Bronchial epithelial cell (primary cell): ENCODE measurements at places on chromosomes 6 and 20.

DNA sequence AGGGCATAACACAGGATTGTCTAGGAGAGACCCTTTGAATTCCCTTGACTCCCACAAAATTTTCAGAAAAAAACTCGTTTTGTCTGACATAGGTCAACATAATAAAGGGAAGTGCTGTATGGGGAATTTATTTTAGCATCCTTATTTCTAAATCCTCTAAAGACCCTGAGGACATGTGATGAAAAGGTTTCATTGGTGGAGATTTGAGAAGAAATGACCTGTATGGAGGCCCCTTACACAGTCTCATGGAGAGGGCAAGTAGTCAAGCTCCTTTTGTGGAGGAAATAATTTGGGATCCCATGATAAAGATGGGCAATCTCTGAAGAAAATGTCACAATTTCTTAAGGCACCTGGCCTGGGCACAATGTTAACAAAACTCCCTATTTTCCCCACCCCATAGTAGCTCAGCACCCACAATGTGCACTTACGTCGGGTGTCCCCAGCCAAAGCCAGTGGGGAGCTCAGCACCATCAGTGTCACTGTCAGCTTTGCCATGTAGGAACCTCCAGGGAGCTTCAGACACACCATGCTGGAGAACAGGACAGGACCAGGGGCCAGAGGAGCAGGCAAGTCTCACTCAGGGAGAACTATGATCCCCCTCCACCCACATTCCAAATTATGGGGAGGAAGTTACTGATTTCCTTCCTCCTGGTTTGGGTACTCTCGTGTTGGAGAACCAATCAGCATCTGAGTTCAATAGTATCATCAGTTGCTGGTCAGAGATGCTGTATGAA, at the start of gene HLA-DRB5:
HLA-DRB5 (minus strand) TSS at position 591 of the 734 bp plus-strand sequence; CDS start at position 528, 63 bp downstream.
- peak; percentile 26 for DNase-seq

DNA sequence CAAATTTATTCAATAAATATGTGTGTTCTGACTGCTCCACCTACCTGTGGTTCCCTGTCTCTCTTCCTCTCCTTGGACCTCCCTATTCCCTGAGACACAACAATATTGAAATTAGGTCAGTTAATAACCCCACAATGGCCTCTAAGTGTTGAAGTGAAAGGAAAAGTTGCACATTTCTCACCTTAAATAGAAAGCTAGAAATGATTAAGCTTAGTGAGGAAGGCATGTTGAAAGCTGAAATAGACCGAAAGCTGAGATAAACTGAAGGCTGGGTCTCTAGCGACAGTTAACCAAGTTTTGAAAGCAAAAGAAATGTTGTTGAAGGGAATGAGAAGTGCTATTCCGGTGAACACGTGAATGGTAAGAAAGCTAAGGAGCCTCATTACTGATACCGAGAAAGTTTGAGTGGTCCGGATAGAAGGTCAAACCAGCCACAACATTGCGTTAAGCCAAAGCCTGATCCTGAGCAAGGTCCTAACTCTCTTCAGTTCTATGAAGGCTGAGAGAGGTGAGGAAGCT, 34.1 kb downstream of the UST start:
- no peak for DNase-seq

DNA sequence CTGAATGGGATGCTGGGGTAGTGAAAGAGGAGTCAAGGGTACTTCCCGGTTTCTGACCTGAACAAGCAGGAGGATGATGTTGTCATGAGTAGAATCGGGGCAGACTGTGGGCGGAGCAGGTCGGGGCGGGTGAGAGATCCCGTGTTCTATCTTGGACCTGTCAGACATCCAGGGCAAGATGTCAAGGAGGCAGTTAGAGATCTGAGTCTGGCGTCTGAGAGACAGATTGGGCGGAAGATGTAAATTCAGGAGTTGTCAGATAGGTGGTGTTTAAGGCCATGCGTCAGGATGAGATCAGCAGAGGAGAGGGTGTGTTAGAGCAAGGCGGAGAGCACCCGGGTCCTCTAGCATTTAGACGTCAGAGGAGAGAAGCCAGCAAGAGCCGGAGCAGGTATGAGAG, 115.5 kb downstream of the DLGAP4 start:
- no peak for DNase-seq

- DNase-seq = no peak
Observed at GRCh38 chr6:119171864-119172588, 93.6 kb upstream of the FAM184A start.

DNA sequence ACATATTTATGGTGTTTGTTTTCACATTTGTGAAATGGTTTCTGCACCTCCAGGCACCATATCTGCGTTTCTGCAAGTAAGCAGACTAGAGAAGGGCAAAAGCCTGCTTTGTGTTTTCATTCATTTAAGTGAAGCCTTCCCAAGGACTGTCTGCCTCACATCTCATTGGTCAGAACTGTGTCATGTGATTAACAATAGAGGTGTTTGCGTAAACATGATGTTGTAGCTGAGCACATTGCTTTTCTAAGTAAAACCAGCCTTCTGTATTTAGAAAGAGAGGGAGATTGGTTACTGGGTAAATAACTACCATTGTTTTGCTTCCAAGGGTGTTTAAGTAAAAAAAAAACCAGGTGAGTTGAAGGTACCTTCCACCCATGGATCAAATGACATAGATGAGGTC, 39.7 kb downstream of the SH3BGRL2 start:
- peak; percentile 29 for DNase-seq

DNA sequence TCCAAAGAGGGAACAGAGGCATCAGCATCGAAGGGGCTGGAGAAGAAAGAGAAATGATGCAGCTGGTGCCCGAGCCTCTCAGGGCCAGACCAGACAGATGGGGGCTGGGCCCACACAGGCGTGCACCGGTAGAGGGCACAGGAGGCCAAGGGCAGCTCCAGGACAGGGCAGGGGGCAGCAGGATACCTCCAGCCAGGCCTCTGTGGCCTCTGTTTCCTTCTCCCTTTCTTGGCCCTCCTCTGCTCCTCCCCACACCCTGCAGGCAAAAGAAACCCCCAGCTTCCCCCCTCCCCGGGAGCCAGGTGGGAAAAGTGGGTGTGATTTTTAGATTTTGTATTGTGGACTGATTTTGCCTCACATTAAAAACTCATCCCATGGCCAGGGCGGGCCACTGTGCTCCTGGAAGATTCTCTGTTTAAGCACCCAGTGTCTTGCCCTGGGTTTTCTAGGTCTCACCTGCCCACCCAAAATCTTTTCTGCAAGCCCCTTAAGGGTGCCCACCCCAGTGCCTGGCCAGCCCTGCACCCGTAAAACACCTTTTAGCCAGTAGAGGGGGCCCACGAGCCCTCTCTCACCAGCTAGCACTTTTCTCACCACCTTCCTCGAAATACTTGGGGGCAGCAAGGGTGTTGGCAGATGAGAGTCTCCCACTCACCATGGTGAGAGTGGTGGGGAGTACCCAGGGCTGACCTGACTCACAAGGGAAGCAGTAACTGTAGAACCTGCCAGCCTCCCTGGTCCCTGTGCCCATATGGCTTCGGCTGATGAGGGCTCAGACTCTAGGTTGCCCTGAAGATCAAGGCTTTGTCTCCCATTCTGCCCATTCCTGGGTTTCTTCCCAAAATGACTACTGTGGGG, 35.7 kb upstream of the ID1 start:
- DNase-seq = no peak

DNA sequence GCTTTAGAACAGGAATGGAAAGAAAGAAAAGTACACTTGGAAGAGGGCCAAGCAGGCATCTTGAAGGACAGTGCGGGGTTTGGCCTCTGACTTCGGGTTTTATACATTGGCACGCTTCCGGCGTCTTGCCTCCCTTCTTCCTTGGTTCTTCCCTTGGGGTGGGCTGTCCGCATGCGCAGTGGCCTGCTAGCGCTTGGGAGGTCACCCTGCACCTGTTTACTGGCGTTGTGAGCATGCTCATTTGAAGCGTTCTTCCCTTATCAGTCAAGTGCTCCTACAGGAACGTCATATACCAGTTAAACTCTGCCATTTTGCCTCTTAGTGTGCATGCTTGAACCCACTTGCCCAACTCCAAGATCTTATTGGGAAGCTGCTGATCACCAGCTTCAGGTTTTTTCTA, 230.0 kb downstream of the TTLL2 start:
- no peak for DNase-seq

- DNase-seq = no peak
Observed at GRCh38 chr6:166304106-166304505, 4.1 kb downstream of the PRR18 start.

- peak; percentile 76 for DNase-seq
Observed at GRCh38 chr6:47455533-47456209, 21.9 kb upstream of the CD2AP start.

DNA sequence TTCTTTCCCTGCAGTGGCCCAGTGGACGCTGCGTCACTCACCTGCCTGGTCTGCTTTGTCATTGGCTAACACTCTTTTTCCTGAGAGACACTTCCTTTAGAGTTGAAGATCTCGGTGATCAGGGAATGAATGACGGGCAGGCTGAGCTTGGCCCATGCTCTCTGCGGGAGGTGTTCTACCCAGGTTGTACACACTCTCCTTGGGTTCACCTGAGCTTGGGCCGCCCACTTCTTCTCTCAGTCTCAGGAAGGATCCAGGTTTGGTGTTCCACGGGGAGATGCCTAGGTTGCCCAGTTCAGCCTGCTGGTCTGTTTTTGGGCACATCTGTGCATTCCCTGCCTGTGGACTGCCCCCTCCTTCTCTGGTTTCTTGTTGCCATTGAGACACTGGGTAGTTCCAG, 66.7 kb upstream of the SLC22A1 start:
- no peak for DNase-seq

DNA sequence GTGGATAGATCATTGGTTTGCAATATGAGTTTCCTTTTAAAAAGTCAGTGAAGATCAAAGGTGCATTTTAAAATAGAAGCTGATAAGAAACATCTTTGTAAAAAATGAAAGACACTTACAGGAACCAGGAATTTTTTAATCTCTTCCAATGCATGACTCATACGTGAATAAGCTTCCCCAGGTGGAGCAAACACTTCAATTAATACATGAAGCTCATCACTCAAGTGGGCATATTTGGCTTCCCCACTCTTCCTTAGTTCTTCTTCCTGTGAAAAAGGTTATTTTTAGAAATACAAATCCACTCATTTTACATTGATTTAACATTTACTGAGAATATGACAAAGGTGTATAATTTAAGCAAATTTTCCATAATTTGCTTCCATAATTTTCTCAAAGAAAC, 308.1 kb downstream of the KHDRBS2 start:
- peak; percentile 27 for DNase-seq

- DNase-seq = peak; percentile 7
Observed at GRCh38 chr6:107443608-107444267, 15.6 kb downstream of the PDSS2 start.

GRCh38 chr20:38856570-38856969, 51.1 kb downstream of the PPP1R16B start:
- DNase-seq = no peak

DNA sequence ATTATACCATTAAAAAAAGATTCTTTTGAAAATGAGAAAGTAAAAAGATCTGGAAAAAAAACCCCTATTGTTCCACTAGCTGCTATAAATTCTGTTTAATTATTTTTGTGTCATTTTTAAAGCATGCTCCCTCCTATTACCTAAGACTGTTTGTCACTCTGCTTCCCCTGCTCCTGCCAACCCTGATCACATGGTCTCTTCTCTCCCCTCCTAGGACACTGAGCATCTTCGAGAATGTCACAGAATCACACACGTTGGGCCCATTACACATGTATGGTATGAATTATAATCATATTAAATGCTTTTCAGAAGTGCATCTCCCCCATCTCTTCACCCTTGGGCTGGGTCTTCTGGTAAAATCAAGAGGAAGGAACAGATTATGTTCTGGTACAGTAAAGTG, 6.2 kb downstream of the SNAP91 start:
- no peak for DNase-seq

- DNase-seq = no peak
Observed at GRCh38 chr6:12516070-12516469, 200.5 kb upstream of the PHACTR1 start.

DNA sequence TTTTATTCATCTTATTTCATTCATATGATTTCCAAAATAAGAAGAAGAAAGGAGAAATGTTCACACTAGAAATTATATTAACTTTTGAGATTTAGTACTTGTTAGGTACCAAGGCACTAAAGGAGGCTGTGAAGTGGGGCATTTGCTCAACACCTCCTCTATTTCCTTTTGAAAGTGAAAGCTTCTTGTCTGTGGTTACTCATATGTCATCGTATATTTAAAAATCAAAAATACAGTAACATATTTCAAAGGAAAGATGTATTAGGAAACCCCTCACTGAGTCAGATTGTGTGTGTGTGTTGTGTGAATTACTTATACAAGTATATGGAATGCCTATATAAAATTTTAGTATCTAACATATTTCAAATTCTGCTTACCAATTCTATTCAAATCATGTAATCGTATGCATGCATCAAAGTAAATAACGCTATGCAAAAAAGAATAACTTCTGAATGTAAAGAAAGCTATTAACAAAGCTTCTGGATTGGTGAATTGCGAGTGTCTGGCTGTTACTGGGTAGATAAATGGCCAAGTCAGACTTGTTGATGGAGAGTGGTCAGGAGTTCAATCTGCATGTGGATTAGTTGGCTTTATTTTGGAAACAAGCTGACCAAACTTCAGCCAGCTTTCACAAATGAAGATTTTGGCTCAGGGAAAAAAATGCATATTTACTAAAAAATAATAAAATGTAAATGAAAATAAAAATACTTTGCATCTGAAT, 70.9 kb downstream of the PACRG start:
- DNase-seq = no peak

DNA sequence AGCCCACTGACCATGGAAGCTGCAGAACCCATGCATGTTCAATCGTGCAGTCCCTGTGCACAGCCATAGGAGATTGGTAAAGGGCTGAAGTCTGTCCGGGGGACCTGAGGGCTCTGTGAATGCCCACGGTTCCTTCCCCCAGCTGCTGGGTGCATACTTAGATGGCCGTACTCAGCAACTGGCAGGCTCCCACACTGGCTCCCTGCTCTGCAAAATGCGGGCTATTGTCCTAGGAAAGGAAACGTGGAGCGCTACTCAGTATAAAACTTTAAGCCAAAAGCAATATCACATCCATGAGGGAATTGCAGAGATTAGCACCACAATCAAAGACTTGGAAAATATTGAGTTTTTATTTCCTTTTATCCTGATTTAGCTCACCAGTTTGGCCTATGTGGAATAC, 202.0 kb downstream of the WDR27 start:
- DNase-seq = no peak

GRCh38 chr6:15672291-15672690, 9.5 kb upstream of the DTNBP1 start:
- no peak for DNase-seq

DNA sequence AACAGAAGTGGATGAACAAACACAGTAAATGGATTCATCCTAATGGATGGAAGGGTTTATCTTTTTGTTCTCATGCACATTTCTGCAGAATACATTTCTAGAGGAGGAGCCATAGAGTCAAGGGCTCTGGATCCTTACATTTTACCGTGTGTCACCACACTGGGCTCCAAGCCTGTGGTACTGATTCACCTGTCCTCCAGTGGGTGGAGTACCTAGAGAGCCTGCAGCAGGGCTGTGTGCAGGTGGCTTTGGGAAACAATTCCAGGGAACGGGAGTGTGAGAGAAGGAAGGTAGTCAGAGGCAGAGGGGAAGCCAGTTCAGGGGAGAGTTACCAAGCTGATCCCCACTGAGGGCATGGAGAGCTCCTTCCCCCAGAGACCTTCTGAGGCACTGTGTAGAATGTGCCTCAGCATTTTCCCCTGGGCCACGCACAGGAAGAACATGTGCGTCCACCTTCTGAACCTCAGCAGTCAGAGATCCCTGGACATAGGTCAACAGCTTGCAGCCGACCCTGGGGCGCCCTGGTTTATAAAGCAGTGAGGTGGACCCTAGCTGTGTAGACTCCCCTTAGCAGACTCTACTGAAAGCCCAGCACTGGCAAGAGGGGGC, 85.3 kb upstream of the SLC22A23 start:
- no peak for DNase-seq
